ENCODE measurements at places on chromosomes 5 and 9.
A peak's percentile ranks its signal among the peaks of the same experiment; 100 is the strongest.

- peak; percentile 37 for DNase-seq
Measured at GRCh38 chr5:94288937-94289336, 329.5 kb downstream of the KIAA0825 start.

GRCh38 chr9:130682421-130683121 lies 11.0 kb upstream of the EXOSC2 start:
- no peak for DNase-seq

DNA sequence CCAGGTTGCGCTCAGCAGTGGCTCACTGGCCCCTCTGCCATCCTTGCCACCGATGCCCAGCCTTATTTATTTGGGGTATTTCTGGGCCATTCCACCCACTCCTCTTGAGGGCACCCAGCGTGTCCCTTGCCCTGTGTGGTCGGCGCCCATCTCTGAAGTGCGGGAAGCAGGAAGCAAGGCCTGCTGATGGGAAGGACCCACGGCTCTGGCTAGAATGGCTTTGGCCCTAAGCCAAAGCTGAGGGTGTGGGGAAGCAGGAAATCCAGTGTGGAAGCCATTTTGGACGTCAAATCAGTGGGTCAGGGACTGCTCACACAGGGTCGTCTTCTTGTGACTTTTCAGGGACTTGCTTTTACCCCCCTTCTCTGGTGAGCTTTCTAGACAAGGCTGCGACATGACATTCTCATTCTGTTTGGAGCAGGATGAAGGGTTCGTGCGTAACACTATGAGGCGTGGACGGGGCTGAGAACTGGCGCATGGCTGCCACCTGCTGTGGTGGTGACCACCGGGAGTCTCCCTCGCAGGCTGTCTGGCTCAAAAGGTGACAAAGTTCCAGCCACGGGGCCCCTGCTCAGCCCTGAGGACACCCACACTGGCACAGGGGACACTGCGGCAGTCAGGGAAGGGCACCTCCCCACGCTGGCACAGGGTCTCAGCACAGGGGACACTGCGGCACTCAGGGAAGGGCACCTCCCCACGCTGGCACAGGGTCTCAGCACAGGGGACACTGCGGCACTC lies 50.7 kb upstream of the NKD2 start:
- no peak for DNase-seq

GRCh38 chr9:126611193-126611591 lies 2.5 kb upstream of the LMX1B start:
- DNase-seq, result no peak

- no peak for DNase-seq
Measured at GRCh38 chr5:85651731-85652130, 966.0 kb upstream of the COX7C start.

- DNase-seq, result no peak
Measured at GRCh38 chr9:125493384-125493783, 213.6 kb downstream of the MAPKAP1 start.

DNA sequence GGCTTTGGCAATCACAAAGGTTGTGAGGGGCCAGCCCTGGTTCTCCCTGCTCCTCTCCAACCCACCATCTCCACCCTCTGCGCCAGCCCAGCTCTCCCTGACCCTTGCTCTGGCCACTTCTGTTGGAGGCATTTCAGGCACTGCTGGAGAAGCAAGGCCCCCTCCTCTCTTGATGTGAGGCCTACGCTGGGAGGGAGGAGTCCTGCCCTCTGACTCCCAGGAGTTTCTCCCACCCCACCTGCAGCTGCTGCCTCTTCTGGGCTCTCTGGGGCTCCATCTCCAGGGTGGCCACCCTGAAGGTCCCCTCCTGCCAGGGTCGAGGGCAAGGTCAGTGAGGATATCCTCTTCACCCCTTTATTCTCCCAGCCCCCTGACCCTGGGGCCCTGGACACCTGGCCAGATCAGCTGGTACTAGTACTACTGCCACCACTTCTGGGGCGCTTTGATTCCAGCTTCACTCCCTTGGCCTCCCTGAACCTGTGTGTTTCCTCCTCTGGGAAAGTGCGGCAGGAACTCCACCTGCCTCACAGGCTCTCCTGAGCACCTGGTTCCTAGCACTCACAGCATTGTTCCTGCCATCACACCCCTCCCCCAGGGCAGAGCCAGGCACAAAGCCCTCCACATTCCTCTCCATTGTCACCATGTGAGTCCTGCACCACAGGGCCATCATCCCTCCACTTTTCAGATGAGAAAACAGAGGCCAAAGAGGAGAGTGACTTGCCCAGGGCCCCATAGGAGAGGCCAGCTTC lies 23.8 kb upstream of the TDRD7 start:
- no peak for DNase-seq

DNA sequence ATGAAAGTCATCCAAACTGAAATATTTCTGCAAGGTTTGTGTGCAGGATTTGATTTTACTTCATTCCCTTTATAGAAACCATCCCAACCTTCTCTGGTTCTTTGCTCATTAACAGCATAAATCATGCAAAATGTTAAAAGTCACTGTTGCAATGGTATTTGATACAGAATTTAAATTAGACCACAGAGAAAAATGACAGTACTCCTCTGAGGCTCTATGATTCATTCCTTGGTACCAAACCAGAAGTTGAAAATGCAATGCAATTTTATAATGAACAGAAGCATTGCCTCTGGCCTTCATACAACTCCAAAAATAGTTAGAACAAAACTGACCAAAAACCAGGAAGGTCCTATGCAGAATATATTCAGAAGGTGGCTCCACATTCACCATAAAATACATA lies 607.1 kb downstream of the TLE1 start:
- no peak for DNase-seq

DNA sequence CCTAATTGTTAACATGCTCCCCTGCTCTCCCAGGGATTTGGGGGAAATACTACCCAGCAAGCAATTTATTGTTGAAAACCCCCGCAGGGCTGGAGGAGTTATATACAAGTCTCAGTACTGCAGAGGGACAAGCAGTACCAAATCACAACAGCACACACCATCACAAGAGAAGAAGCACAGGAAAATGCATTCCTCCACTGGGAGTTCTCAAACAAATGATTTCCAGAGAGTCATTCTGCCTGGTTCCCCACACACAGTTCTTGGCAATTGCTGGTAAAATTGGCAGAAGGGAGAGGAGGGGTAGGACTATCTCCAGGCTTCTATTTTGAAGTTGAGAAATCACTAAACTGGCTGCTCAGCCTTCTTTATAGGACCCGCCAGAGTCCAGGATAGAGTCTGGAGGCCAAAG lies 16.8 kb downstream of the SIL1 start:
- DNase-seq, result no peak

- no peak for DNase-seq
Measured at GRCh38 chr5:54860321-54860720, 125.1 kb downstream of the ESM1 start.

DNA sequence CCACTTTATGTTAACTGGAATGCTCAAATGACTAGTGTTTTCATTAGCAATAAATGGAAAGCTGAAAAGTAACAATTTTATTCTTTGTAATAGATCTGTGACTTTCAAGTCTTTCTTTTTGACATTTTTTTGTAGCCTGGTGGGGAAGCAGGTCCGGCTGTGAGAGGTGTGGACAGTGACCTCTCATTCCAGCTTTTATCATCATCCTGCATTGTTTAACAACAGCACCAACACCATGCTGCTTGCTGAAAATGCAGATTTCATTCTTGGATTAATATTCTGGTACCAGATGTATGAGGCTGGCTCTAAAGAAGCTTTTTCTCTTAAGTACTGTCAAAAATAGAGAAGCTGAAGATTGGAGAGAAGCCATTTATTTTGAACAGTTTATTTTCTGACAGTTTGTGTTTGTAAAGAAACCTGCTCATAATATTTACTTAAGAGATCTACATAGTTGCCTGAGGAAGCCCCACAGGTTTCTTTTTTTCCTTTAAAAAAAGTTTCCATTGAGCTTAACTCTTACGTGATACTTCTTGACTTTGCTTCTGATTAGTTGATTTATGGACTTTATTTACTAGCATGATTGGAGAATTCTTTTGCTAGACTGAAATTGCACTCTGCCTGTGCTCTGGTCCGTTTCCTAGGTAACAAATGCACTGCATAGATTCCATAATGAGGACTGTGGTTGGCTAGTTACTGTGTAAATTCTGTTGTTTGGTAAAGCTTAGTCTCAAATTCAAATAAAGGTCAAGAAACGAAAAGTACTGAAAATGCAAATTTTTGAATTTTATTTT lies 3.4 kb downstream of the KIAA1958 start:
- DNase-seq, result no peak

- DNase-seq, result no peak
Measured at GRCh38 chr5:142872217-142872616, 102.0 kb downstream of the ARHGAP26 start.

DNA sequence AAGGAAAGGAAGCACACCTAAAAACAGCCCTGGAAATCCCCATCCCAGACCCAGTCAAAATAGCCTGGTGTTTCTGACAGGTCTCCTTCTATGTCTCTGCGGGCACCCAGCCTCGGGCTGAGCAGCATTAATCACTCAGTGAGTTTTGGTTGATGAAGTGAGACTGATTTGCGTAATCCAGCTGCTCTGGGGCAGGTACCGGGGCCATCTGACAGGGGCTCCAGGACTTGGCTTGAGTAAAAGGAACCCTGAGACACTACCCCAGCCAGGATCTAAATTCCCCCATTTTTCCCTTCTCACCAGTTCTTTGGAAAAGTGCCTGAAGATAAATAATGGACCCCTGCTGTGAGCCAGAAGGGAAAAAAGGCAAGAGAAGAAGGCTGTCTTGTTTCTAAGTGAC lies 596 bp downstream of the SLC28A3 start:
- no peak for DNase-seq

DNA sequence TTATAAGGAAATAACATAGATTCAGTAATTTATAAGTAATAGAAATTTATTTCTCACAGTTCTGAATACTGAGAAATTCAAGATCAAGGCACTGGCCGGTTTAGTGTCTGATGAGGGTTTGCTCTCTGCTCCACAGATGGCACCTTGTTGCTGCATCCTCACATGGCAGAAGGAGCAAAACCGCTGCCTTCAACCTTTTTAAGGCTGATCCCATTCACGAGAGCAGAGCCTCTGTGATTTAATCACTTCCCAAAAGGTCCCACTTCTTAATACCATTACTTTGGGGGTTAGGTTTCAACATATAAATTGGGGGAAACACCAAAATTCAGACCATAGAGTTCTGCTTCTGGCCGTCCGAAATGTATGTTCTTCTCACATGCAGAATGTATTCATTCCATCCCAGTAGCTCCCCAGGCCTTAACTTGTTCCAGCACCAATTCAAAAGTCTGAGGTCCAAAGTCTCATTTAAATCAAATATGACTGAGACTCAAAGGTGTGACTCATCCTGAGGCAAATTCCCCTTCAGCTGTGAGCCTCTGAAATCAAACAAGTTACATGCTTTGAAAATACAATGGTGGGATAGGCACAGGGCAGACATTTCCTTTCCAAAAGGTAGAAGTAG lies 30.6 kb downstream of the BAAT start:
- no peak for DNase-seq

DNA sequence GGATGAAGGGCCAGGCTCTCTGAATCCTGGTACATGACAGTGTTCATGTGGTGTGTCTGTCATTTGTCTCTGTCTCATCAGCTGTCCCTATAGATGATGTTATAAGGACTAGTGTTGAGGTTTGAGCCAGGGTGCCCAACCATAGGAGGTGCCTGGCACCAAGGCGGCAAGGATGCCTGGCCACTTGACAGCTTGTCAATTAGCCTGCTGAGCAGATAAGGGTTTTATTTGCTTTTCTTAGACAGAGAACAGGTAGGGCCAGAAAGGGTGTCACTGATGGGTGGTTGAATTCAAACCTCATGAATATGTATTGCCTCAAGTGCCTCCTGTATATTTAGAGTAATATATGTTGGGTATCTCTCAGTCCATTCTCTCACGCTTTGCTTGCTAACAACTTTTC lies 30.1 kb upstream of the AUH start:
- DNase-seq, result no peak

All from AG04449 (cell line).